ENCODE measurements at places on chromosomes 12 and 14.
A peak's percentile ranks its signal among the peaks of the same experiment; 100 is the strongest.

DNA sequence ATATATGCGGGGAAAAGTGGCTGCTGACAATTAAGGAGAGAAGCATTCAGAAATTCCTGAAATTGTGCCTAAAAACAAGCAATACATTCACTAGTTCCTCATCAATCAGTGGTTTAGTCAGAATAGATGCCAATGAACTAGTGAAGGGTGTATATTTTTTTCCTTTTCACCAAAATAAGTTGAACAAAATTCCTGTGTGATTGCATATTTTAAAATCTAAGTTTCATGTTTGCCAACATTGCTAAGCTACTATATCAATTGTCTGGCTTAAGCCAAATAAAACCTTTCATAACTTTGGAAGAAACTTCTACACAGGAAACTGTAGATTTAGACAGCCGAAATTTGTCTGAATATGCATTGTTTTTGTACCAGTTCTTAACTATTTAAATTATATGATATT lies 8.7 kb downstream of the PRKD1 start:
- no peak for DNase-seq

- no peak for DNase-seq
Measured at GRCh38 chr14:92470811-92471210, 42.8 kb upstream of the RIN3 start.

- no peak for DNase-seq
Measured at GRCh38 chr12:132068250-132068649, 75.9 kb downstream of the DDX51 start.

DNA sequence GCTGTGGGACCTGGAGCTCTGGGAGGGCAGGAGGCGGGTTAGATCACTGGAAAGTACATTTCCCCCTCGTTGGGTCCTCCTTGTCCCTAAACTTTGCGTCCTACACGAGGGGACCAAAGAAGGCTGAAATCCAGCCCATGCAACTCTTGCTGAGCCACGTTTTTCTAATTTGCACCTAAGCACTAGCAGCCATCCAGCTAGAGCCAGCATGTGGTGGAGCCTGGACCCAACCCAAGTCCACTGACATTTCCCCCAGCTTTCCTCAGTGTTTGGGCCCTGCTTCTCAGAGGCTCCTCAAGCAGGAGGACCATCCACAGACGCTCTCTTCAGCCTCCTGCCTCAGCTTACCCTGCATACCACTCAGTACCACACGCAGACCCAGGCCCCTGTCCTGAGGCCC lies 49.7 kb downstream of the TSPAN11 start:
- no peak for DNase-seq

DNA sequence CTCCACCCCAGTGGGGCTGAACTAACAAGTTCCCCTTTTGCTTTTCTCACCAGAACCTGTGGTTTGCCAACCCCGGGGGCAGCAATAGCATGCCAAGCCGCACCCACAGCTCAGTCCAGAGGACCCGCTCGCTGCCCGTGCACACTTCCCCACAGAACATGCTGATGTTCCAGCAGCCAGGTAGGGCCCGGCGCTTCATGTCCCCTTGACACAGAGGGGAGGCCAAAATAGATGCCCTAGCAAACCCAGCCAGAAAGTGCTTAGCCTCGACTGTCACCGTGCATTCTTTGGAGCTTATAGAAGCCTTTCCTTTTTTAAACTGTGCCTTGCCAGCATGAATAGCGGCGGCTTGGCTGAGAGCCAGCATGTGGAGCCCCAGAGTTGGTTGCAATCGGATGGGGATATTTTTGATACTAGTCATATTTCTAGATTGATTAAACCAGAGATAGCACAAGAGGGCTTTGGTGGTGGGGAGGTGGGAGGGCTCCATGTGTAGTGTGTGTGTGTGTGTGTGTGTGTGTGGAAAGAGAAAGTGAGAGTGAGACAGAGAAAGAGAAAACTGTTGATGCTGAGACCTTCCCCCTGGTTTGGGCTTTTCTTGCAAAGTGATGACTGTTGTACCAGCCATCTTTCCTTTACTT lies 126.1 kb downstream of the GCH1 start:
- DNase-seq = peak; percentile 69

DNA sequence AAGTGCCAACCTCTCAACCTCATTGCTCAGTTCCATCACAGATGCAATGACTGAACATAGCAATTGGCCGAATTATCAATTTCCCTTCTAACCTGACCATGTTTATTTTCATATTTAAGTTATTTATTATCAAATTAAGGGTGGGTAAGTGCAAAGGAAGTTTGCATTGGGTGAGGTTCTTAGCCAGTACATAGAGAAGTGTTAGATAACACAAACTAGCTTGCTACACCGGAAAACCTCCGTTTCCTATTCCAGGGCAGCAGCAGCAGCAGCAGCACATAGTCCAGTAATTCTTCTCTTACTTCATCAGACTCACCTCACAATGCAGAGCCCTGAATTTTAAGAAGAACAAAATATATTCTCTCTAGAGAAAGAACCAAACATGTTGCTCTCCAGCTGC lies 200.5 kb upstream of the OR4E1 start:
- DNase-seq = no peak

DNA sequence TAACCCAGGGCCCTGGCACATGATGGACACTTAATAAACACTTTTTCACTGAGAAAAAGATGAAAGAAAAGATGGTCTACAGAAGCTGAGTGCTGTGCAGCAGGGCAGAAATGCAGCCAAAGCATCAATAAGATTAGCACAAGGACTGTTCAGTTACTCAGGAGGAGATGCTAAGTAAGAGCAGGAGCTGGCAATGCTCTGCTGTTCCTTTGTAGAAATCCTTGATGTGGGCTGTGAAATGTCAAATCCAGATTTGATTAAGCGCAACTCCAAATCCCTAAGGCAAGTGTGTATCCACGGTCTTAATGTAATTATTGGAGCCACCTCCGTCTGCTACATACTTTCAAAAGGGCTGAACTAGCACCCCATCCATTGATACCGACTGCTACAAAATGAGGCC lies 151.8 kb upstream of the BTG1 start:
- no peak for DNase-seq

GRCh38 chr12:94570161-94570560 lies 80.2 kb downstream of the TMCC3 start:
- DNase-seq = no peak

- no peak for DNase-seq
Measured at GRCh38 chr12:57072661-57073060, 5.9 kb downstream of the NEMP1 start.

DNA sequence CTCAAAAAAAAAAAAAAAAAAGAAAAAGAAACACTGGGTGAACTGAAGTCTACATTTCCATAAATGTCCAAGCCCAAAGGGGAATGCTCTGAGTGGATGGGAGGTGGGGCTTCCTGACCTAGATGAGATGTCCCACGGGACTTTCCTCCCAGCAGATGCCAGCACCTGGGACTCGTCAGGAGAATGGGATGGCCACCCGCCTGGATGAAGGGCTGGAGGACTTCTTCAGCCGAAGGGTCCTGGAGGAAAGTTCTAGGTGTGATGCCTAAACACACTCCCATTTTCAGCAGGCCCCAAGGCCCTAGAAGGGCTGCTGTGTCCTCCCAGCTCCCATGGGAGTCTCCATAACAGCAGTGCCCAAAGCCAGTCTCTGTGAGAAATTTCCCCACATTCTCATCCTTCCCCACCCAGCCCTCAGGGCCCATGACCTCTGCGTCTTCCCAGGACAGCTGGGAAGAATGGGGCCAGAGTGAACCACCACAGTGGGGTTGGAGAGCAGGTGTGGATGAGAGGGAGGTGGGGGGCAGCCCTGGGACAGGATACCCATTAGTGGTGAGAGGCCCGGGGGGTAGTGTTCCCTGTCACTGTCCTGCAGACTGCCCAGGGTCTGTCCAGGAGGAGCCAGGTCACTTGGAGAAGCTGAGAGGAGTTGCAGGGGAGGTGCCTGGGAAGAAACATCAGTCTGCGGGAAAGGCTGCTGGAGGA lies 7.1 kb upstream of the CPNE6 start:
- no peak for DNase-seq

GRCh38 chr12:12083688-12084087 lies 12.9 kb downstream of the BCL2L14 start:
- no peak for DNase-seq

- DNase-seq = peak; percentile 67
Measured at GRCh38 chr12:126389220-126389841, 1324.1 kb downstream of the AACS start.

DNA sequence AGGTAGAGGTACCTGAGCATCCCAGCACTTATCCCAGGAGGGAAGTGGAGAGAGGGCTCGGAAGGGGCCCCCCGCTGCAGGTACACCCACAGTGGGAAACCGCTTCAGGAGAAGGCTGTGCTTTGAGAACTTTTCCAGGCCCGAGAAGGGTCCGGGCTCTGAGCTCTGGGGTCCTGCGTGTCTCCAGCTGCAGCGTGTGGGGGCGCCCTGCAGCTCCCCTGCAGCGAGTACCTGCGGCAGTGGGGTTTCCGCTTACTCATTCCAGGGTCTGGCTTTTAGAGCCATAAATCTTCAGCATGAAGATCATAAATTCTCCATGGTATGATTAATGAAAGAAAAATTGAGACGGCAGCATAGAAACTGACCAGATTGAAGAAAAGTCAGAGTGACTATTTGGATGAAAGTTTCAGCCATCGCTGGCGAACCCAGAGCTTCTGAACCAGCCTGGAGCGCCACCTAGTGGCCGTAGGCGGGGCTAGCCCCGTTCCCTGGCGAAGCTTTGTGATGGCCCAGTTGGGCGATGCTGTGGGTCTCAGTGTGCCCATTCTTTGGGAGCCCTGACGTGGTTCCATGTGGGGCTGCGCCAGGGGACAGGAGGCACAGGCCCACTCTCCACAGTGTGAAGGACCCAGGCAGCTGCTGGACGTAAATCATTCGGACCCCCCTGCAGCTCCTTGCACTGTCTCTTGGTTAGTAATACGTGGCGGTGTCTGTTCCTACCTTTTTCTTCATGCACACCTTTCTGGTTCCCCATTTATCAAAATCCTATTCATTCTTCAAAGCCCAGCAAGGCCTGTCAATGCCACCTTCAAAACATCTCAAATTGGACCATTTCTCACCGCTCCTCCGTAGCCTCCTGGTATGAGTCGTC lies 198.2 kb downstream of the TSPAN9 start:
- peak; percentile 84 for DNase-seq

DNA sequence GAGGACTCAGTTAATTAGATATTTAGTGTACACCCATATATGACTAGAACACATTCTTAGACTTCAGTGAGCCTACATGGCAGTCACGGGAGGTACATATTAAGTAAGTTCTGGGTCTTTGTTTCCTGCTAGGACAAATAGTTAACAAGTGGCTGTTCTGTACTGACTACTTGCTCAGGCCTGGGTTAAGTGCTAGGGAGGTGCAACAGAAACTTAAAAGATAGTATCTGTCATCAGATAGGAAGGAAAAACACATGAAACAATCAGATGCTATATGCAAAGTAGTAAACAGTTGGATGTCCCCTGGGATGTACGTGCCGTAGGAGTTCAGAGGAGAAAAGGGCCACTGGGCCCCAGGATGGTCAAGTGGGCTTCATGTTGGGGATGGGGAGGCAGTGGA lies 59.5 kb downstream of the SLC4A8 start:
- no peak for DNase-seq

- DNase-seq = no peak
Measured at GRCh38 chr12:111268738-111269572, 99.9 kb downstream of the PHETA1 start.

GRCh38 chr12:101799774-101800173 lies 31.0 kb downstream of the GNPTAB start:
- DNase-seq = no peak

DNA sequence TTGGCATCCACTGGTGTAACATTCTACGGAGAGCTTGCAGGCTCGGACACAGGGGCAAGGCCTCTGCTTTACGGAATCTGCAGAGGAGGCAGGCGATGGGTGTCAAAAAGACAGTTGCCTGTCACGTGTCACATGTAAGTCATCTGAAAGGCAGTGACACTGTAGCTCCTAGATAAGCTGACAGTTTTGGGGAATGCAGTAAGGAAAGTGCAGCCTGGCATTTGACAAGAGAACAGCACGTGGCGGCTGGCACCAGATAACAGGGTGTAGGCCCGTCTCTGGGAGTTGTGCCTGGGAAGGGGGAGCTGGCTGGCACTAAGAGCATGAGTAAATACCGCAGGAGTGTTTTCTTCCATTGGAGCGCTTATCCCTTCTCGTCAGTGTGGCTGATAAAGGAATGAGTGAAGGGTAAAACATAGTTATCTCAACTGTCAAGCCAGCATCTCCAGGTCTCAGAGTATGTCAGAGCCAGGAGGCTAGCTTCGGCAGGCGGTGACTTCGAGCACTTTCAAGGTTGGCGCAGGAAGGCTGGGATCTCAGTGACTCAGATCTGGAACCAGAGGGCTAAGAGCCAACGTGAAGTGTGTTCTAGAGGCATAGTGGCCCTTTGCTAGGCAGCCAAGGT lies 26.1 kb downstream of the ADCK1 start:
- DNase-seq = no peak

GRCh38 chr12:116087962-116088361 lies 189.5 kb downstream of the MED13L start:
- DNase-seq = no peak

- no peak for DNase-seq
Measured at GRCh38 chr12:104507672-104508071, 50.9 kb downstream of the CHST11 start.

- no peak for DNase-seq
Measured at GRCh38 chr12:86917121-86917520, 660.9 kb upstream of the MGAT4C start.

GRCh38 chr14:93114068-93114710 lies 1.5 kb downstream of the ITPK1 start:
- DNase-seq = no peak

GRCh38 chr14:70350078-70350477 lies 9.4 kb downstream of the COX16 start:
- no peak for DNase-seq

- no peak for DNase-seq
Measured at GRCh38 chr14:91877376-91877915, 10.1 kb upstream of the TC2N start.

DNA sequence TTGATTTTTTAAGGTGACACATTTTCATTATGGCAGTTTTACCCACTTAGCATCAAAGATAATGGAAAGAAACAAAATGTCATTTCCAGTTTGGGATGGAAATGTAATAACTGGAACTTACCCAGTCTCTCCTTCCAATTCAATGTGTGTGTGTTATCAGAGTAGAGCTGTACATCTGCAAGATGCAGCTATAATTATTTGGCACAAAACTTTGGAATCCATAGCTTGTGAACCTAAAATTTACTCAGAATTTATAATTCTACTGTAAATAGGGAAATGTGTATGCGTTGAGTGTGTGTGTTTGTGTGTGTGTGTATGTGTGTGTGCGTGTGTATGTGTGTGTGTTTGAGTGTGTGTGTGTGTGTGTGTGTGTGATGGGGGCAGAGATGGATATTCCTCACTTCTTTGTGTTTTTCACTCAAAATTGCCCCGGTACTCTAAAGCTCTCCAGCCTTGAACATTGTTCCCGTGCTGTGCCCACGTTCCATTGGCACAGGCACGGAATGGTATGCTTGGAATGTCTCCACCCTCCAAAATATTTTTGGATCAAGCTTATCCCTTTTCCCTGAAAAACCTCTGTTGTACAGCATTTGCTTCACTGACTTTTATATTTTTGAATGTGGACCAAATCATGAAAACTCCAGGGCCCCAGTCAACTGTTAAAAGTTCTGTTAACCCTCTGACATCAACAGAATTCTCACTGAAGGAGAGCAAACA lies 150.2 kb upstream of the BMP4 start:
- DNase-seq = no peak

All from sigmoid colon (tissue), 7 donors.